NCI-H2081 treated with DMSO at 0.1 percent for 48 hours (cell line): ENCODE measurements at places on chromosomes 12 and 14.
A peak's percentile ranks its signal among the peaks of the same experiment; 100 is the strongest.

DNA sequence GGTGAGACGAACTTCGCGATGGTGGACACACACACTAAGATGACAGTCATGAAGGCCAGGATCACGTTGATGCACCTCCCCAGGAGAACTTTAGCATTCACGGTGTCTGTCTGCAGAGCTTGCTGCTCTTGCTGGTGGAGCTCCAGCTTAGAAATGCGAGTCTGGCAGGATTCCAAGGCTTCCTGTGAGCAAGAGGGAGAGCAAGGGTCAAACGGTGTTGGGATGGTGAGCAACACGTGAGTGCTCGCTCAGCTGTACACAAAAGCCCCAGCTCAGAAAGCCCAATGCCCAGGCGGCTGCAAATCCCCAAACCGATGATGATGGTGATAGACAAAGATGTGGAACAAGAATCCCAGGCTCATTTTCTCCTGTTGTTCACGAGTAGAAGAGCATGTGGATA, 78.8 kb downstream of the TMCC3 start:
- DNase-seq, result no peak

GRCh38 chr14:53384073-53384472, 230.9 kb upstream of the DDHD1 start:
- no peak for DNase-seq

GRCh38 chr14:92800012-92800411, 5.9 kb downstream of the GOLGA5 start:
- DNase-seq, result no peak

GRCh38 chr14:31677630-31678029, 116.4 kb downstream of the NUBPL start:
- DNase-seq, result no peak

DNA sequence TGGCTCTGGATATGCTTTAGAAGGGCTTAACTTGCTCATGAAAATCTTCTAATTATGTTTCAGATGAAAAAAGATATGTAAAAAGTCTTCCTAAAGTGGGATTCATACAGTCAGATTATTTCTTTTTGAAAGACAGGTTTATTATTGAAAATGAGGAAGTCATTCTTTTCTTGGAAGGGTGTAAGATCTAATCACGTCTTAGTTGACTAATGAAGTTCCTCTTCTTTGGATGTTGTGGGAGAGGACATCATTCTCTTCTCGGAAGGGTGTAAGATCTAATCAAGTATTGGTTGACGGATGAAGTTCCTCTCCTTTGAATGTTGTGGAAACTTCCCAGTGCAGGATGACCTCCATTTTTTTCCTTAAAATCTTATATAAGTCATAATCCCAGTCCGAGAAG, 74.9 kb downstream of the ALG10 start:
- DNase-seq, result no peak

- no peak for DNase-seq
These were observed 87.5 kb downstream of the NCOR2 start for GRCh38 chr12:124479680-124480468.

DNA sequence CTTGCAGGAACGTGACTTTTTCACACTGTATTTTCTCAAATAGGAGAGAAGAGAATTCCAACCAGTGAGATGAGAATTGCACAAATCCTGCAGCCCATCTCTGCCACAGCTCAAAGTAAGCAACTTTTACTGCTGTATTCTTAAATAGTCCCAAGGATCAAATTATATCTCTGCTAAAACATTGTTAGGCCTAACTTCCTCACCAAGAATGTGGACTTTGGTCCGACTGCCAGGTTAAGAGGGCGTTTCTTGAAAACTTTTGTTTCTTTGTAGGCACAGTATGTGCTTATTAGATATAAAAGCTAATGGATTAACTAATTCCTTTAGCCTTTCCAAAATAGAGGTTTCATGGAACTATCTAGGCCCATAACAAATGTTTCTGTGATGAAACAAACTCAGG, 61.4 kb upstream of the IFNG-AS1 start:
- no peak for DNase-seq

DNA sequence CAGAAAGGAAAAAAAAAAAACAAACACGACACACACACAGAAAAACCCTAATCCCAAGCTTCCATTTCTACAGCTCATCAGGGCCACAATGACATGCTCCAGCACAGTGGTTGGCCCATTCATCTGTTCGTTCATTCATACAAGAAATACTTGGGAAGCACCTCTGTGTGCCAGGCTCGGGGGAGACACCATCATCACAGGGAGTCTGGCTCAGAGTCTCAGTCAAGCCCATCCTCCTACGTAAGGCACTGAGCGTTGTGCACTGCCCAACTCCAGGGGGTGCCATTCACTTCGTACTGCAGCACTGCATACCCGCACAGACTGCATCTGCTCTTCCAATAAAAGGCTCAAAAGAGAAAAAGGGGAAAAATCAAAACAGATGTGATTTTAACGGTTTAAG, 15.3 kb downstream of the VPS37B start:
- no peak for DNase-seq

GRCh38 chr14:58587271-58587670, 50.5 kb upstream of the DACT1 start:
- DNase-seq, result no peak

DNA sequence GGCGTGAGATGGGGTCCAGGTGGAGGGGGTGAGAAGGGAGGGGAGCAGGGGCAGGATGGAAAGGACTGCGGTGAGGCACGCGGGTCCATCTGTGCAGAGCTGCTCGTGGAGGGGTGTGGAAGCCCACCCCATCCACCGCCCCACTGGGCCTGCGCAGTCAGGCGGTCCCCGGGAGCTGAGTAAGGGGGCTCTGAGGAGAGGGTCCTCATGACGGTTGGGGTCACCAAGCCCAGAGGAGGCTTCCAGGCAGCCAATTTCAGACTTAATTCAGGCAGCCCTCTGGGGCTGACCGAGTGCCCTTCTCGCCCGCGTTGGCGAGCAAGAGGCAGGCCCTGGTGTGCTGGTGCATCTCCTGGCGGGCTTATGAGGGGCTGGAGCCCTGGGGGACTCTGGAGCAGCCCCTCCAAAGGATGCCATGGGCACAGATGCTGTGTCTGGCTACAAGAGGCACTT, 115.5 kb downstream of the KIF26A start:
- DNase-seq, result no peak

- DNase-seq, result no peak
These were observed 4.3 kb upstream of the CD9 start for GRCh38 chr12:6195665-6196535.

GRCh38 chr14:55239320-55239719, 31.9 kb upstream of the FBXO34 start:
- no peak for DNase-seq

GRCh38 chr14:82510007-82510406, 976.4 kb upstream of the SEL1L start:
- DNase-seq, result no peak

DNA sequence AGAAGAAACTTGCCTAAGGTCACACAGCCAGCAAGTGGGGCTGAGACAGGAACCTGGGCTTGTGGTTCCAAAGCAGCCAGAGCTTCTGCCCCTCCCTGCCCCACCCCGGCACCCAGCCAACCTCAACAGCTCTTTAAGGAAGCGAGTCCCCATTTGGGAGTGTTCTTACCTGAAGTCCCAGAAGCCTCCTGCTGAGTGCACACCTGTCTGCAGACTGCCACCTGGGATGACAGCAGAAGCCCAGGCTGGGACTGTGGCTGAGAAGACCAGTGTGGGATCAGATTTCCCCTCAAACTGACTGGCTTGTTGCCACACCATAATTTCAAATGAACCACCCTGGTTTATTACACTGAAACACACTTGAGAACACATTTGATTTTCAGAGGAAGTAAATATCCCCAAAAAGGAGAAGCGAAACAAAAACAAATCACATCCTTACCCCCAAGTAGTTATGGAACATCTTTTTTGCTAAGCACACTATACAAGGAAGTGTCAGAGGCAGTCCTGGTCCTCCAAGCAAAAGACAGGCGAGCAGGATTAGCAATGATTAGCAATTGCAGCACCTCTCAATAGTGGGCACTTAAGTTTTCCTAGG, 6.3 kb upstream of the RIN3 start:
- DNase-seq, result peak; percentile 37

- DNase-seq, result no peak
These were observed 4.8 kb downstream of the RASSF9 start for GRCh38 chr12:85831327-85831990.

DNA sequence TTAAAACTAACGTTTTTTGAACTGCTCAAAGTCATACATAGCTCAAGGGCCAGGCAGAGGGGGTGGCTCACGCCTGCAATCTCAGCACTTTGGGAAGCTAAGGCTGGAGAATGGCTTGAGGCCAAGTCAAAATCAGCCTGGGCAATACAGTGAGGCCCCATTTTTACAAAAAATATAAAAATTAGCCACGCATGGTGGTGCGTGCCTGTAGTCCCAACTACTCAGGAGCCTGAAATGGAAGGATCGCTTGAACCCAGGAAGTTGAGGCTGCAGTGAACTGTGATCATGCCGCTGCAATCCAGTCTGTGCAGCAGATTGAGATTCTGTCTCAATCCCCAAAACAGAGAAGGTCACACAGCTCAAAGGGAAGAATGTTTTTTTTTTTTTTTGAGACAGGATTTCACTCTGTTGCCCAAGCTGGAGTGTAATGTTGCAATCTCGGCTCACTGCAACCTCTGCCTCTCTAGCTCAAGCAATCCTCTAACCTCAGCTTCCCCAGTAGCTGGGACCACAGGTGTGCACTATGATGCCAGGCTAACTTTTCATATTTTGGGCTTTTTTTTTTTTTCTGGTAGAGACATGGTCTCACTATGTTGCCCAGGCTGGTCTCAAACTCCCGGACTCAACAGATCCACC, 2.9 kb downstream of the RBM23 start:
- no peak for DNase-seq

DNA sequence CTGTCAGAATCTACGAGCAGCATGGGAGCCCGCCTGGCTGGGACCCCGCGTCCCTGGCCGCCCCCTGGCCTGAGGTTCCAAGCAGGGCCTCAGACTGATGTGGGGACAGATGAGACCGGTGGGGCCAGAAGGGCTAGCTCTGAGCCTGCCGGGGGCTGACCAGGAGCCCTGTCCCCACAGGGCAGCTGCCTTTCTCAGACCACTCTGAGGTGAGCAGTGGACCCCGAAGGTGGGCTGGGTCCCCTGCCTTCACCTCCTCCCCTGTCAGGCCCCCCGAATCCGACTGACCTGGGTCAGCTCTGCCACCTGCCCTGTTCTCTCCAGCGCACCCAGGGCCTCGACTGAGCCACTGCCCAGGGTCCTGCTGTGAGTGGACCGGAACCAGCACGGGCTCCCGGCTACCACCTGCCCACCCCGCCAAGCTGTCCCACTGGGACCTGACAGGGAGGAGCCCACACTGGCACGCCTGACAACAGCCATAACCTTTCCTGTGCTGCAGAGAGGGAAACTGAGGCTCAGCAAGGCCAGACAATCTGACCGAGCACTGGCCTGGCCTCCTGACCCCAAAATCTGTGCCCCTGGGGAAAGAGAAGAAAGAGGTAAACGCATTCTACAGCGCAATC, 29.7 kb upstream of the TMEM179 start:
- DNase-seq, result no peak
